ENCODE measurements at places on chromosomes 6 and 20. TPM values are rescaled to one million over a fixed set of nuclear protein-coding genes. Genes with fewer than 3 reads are reported as not detected.
A peak's percentile ranks its signal among the peaks of the same experiment; 100 is the strongest.

DNA sequence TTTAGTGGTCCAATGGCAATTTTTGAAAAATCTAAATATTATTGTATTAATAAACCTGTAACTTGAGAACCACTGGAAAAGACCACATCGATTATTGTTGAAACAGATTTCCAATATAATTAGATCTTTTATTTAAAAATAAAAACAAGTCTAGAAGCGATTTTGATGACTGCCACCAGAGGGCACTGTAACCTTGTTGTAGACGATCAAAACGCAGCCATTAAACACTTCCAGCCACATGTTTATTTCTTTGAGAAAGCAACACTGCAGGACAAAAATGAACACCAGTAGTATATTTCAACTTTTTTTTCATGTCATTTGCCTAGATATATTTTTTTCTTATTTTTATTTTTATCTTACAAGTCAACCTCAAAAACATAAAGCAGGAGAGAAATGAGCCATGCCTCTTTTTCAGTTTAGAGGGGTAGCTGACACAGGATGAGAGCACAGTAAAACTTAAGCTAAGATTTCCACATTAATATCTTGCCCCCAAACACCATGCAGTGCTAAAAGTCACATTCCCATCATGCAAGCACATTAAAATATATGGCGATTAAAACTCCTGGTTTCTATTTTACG, 115.4 kb downstream of the OPRM1 start:
- peak; percentile 69 for DNase-seq

GRCh38 chr20:8331740-8332412, 199.8 kb downstream of the PLCB1 start:
- DNase-seq, result no peak

GRCh38 chr6:14066782-14067406, 50.7 kb upstream of the CD83 start:
- no peak for DNase-seq

PHF1 gene
- total RNA-seq, result 41.2 TPM

FRMD1 gene
- total RNA-seq, result 22.8 TPM
